A549 treated with Mapracorat at 1 μM for 4 hours (cell line): ENCODE measurements at places on chromosomes 6 and 20. TPM values are rescaled to one million over a fixed set of nuclear protein-coding genes. Genes with fewer than 3 reads are reported as not detected.

SNAI1 gene
- 8.0 to 12.1 TPM (median 11.7 TPM) in 5 replicates for total RNA-seq

C6orf141 gene
- total RNA-seq, result 9.7 to 13.3 TPM (median 11.2 TPM) in 5 replicates

CGA gene
- total RNA-seq, result 0.19 to 0.43 TPM (median 0.29 TPM) in 5 replicates

UBD gene
- 0.33 to 1.0 TPM (median 0.87 TPM) in 5 replicates for total RNA-seq

CLIC5 gene
- total RNA-seq, result not detected in 5 replicates

MMP24 gene
- total RNA-seq, result 22.6 to 29.3 TPM (median 29.1 TPM) in 5 replicates

PEDS1 gene
- 47.6 to 56.1 TPM (median 54.9 TPM) in 5 replicates for total RNA-seq

RAET1G gene
- 6.8 to 11.2 TPM (median 9.3 TPM) in 5 replicates for total RNA-seq

FAXC gene
- 5.9 to 8.9 TPM (median 6.6 TPM) in 5 replicates for total RNA-seq

TRIM10 gene
- total RNA-seq, result not detected in 5 replicates
